A549 treated with GW870086 at 1 μM for 4 hours (cell line): ENCODE measurements at places on chromosomes 2 and 18. TPM values are rescaled to one million over a fixed set of nuclear protein-coding genes. Genes with fewer than 3 reads are reported as not detected.

Gene PLCD4
- 0.29 to 0.68 TPM (median 0.44 TPM) in 5 replicates for total RNA-seq

Gene CRYBA2
- not detected in 5 replicates for total RNA-seq

Gene ACSL3
- total RNA-seq, result 119 to 154 TPM (median 142 TPM) in 5 replicates

Gene REEP1
- 0.77 to 1.1 TPM (median 1.1 TPM) in 5 replicates for total RNA-seq

Gene LRRC30
- total RNA-seq, result not detected in 5 replicates

Gene EGR4
- 0.09 to 0.42 TPM (median 0.24 TPM) in 4 of 5 replicates, not detected in the other for total RNA-seq

Gene HNRNPLL
- total RNA-seq, result 20.0 to 27.3 TPM (median 26.4 TPM) in 5 replicates

Gene GRHL1
- 0.65 to 1.4 TPM (median 0.85 TPM) in 5 replicates for total RNA-seq

Gene MTERF4
- total RNA-seq, result 22.7 to 28.6 TPM (median 26.2 TPM) in 5 replicates

Gene TANK
- total RNA-seq, result 28.6 to 45.9 TPM (median 34.6 TPM) in 5 replicates

Gene MOGAT1
- total RNA-seq, result not detected in 5 replicates

Gene SGPP2
- 0.32 to 0.60 TPM (median 0.45 TPM) in 5 replicates for total RNA-seq

Gene DCTN1
- 107 to 153 TPM (median 145 TPM) in 5 replicates for total RNA-seq

Gene FLACC1
- 0.19 to 0.22 TPM in 2 of 5 replicates, not detected in the others for total RNA-seq

Gene SOX11
- not detected in 5 replicates for total RNA-seq

Gene GALR1
- not detected in 5 replicates for total RNA-seq

Gene YIPF4
- total RNA-seq, result 33.5 to 55.4 TPM (median 49.8 TPM) in 5 replicates

Gene TUBA3E
- 0.29 to 0.83 TPM (median 0.62 TPM) in 5 replicates for total RNA-seq

Gene SATB2
- total RNA-seq, result 2.9 to 3.6 TPM (median 3.0 TPM) in 5 replicates
